ENCODE measurements at places on chromosomes 2 and 18.

- DNase-seq, result no peak
These were observed 25.8 kb downstream of the CALCRL start for GRCh38 chr2:187422282-187422681.

GRCh38 chr2:62099523-62100175 lies 96.3 kb upstream of the B3GNT2 start:
- DNase-seq, result no peak

- no peak for DNase-seq
These were observed 1.0 kb upstream of the FAHD2A start for GRCh38 chr2:95401480-95401879.

DNA sequence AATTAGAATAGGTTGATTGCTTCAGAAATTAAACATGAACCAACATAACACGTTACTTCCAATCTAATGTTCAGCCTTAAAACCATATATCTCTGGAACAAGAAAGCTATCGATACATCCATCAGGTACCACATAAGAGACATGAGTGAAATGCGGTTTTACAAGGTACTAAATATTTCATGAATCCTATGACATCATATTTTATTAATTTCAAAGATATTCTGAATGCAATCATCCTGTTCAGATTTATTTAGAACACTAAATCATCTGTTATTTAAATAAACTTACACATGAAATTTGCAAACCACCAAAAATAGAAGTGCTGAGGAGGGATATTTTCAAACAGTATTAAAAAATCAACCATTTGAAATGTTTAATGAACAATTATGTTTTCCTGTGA lies 119.0 kb downstream of the OSBPL1A start:
- no peak for DNase-seq

GRCh38 chr18:72772916-72773315 lies 94.9 kb downstream of the NETO1 start:
- DNase-seq, result no peak

DNA sequence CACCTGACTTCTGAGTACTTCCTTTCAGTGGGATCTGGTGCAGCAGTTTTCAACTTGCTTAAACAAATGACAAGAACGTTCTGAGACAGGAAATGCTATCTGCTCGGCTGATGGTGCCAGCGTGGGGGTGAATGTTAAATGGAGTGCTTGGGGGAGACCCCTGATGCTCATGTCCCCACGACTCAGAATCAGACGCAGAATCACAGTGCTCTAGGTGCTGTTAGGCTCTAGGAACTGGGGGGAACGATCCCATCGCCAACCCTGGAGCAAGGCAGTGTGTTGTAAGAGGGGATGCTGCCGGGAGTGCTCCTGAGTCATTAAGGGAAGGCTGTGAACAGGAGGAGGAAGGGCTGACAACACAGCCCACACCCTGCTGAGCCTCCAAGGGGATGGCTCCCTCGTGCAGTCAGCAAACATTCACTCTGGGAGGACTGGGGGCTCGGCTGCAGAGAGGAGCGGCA lies 34.1 kb upstream of the KCNF1 start:
- DNase-seq, result no peak

DNA sequence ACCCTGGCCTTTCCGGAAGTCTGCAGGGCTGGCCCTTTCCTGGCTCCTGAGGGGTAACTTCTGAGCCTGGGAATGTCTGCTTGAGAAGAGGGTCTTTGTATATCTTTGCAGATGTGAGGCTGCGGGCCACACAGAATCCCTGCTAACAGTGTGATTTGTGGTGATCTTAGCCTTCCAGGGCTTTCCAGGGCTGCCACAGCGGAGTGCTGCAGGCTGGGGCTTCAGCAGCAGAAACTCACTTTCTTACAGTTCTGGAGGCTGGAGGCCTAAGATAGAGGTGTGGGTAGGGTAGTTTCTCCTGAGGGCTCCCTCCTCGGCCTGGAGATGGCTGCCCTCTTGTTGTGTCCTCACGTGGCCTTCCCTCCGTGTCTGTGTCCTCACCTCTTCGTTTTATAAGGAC lies 294.7 kb upstream of the HS6ST1 start:
- no peak for DNase-seq

DNA sequence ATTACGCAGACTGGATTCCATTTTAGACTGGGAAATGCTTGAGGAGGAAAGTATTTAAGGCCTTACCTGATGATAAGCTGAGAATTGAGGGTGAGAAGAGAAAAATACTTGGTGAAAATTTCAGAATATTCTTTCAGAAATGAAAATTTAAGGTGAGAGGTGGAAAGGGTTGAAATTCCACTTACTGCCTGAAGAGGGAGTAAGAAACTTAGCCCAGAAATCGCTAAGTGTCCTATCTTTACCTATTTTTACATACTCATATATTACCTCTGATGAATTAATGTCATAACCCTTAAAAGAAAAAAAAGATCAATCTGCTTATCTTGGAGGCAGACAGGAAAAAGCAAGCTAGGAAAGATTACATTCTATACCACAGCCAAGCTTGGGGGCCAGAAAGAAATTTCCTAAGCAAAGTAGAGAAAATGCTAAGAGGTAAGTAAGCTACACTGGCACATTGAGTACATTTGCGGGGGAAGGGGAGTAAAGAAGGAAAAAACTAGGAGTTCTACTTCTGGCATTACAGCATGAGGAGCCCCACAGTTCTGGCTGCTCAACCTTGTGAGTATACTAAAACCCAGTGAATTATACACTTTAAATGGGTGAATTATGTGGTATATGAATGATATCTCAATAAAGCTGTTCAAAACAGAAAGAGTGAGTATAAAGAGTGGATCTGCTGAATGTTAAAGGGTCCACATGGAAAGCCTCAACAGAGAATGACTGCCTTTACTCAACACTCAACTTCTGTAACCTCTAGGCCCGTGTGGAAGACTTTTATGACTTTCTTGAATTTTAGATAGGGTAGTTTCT lies 33.8 kb downstream of the SMC6 start:
- no peak for DNase-seq

DNA sequence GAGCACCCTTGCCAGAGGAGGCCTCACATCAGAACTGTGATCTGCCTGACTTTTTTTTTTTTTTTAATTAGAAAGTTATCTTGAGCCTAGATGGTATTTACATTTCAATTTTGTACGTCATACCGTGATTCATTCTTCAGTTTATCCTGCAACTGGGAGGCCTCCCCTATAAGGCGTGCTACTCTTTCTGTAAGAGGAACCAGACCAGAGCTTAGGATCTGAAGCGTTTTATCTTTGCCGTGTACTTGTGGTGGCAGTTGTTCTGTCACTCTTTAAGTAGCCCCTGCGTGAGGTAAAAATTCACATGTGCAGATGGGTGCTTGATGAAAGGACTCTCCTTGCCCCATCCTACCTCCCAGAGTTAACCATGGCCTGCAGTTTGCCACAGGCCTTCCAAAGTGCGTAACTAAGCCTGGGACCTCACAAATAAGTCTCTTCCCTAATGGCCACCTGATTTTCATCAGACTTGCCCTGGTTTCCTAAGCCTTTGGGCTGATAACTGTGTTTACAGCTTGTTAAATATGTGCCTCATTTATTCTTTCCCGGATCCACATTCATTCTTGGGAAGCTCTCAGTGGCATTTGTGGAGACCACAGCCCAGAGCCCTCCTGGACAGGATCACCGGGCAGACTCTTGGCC lies 96.0 kb downstream of the MTCL1 start:
- DNase-seq, result peak; percentile 77

GRCh38 chr2:160505256-160505655 lies 11.6 kb upstream of the RBMS1 start:
- no peak for DNase-seq

- no peak for DNase-seq
These were observed 72.8 kb upstream of the WIPF1 start for GRCh38 chr2:174670446-174670845.

GRCh38 chr2:70757360-70757759 lies 10.6 kb downstream of the ADD2 start:
- DNase-seq, result no peak

DNA sequence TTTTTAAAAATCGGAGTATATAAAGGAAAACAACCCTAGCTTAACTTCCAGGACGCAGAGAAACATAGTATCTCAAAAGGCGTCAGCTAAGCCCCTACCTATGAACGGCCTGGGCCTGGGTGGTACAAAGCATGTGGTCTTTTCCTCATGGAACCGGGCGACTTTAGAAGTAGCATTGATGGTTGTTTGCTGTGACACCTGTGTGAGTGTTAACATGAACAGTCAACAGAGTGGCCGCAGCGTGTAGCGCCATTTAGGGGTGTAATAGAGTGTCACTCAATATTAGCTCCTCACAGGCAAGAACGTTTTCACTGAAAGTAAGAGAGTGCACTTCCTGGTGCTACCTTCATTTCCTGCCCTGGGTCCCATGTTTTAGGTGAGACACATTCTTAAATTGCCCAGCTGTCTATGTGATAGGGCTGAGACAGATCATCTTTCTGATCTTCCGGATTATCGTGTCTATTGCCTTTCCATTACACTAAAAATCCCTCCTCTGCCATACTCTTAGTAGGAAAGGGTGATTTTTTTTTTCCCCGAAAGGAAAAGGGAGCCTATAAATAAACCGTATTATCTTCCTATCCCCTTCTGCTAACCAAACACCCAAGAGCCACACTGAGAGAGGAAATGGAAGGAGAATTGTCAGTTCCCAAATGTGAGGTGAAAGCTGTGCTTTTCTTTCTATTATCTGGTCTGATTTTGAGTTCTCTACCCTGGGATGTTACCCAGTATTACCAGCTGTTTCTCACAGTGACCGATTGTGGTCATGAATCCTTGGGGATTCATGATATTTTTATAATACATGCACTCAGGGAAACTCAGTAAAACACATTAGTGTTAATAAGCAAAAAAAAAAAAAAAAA lies 1.3 kb downstream of the GORASP2 start:
- no peak for DNase-seq

Measured in GM04504 (cell line).